Left lung (tissue), 14 donors: ENCODE measurements at places on chromosomes 11 and 22. TPM values are rescaled to one million over a fixed set of nuclear protein-coding genes. Genes with fewer than 3 reads are reported as not detected.

Gene FAR1
- 69.2 TPM for total RNA-seq

GRCh38 chr22:31278626-31279326 lies 13.5 kb downstream of the PIK3IP1 start:
- no peak for DNase-seq

- DNase-seq: no peak
These were observed 132.0 kb downstream of the ELP4 start for GRCh38 chr11:31641477-31642062.

Gene OR51A7
- not detected for total RNA-seq

- DNase-seq: no peak
These were observed 8.8 kb upstream of the CUL5 start for GRCh38 chr11:107999759-108000455.
